Panc1 (cell line): ENCODE measurements at places on chromosomes 12 and 14. TPM values are rescaled to one million over a fixed set of nuclear protein-coding genes. Genes with fewer than 3 reads are reported as not detected.

DNA sequence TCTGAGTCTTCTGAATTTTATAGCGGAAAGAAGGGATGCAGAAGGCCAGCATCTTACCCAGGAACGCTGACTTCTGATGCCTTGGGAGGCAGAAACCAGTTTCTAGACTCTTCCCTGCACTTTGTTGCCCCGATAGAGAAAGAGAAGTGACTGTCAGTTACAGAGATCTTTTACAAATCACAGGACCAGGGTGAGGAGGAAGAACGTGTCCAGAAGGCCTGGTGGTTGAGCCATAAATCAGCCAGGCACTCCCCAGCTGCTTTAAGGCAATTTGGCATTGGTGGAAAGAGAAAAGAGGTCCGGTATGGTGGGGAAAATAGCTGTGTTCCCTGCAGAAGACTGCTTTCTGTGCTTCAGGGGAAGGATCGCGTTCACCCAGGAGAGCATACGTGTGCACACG is 88.7 kb upstream of the KCNA1 start:
- H3K4me1 ChIP-seq, result no peaks in the 10 kb centered on the region
- H3K36me3 ChIP-seq, result no peaks in the 10 kb centered on the region
- H3K27ac ChIP-seq, result no peak overlapping the region
- no peak overlapping the region for H3K4me3 ChIP-seq

GRCh38 chr14:54509546-54510501 is at the start of gene CGRRF1:
CGRRF1 (plus strand) TSS chr14:54509906; CDS start chr14:54509960, 54 bp downstream.
- H3K36me3 ChIP-seq, result no peaks in the 10 kb centered on the region; the same call in 1 of the 2 replicates
- H3K27ac ChIP-seq, result peak within 1 kb of the TSS; percentile 84
- peak; percentile 72 for DNase-seq
- no peaks in the 10 kb centered on the region for H3K27me3 ChIP-seq
- peaks cover 6% of the 10 kb centered on the region for H3K4me1 ChIP-seq

GRCh38 chr12:119384340-119384739 is 49.8 kb downstream of the CCDC60 start:
- no peaks in the 10 kb centered on the region for H3K4me1 ChIP-seq
- no peak overlapping the region for H3K4me3 ChIP-seq
- no peak overlapping the region for H3K27ac ChIP-seq
- no peaks in the 10 kb centered on the region for H3K36me3 ChIP-seq

DNA sequence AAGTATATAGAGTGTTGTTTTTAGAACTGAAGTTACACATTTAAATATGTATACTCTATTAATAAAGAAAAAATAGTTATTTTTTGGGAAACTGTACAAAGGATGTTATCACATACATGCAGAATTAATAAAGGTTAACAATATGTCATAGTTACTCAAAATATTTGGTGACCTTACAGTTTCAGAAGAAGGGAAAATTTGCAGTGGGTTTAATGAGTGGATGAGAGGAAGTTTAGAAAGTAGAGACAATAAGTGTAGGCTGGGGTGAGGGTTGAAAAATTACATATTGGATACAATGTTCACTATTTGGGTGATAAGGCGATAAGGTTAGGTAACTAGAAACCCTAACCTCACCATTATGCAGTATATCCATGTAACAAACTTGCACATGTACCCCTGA is 13.5 kb downstream of the WNK1 start:
- H3K4me1 ChIP-seq, result no peaks in the 10 kb centered on the region; the same call in 1 of the 2 replicates
- H3K4me3 ChIP-seq, result no peak overlapping the region
- no peak for DNase-seq
- H3K36me3 ChIP-seq, result no peaks in the 10 kb centered on the region
- H3K27ac ChIP-seq, result no peak overlapping the region

GRCh38 chr12:66984962-66985361 is 284.2 kb upstream of the CAND1 start:
- no peak overlapping the region for H3K4me3 ChIP-seq
- no peaks in the 10 kb centered on the region for H3K36me3 ChIP-seq
- H3K27ac ChIP-seq, result no peak overlapping the region

DNA sequence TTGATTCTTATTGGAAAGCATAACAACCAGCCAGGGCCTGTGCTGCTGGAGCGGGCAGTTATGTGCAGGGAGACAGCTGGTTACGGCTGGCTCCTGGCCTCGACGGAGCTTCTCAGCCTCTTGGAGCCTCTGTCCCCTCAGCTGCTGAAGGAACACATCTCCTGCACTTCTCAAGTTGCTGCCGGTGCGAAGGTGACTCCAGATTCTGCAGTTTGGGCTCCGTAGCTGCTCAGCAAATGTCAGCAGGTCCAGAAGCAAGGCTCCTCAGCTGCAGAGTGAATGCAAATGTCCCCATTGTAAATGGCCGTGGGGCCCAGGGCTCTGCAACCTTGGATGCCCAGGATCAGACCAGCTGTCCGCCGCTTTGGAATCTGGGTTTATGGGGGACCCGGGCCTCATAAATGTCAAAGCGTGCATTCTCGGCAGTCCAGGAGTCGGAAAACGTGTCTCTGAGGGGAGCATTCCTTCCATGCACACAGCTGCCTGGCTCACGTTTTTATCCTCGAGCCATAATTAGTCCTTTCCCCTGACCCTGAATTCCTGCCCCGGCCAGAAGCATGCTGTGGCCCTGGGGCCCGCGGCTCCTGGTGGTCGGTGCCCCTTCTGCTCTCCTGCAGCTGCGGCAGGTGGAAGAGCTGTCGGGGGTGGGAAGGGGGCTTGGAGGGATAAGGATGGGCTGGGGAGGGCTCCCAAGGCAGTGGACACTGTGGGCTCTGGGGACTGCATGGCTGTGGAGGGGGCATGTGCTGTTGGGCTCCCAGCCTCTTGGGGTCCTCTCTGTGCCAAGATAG is 106.0 kb downstream of the KIF26A start:
- H3K36me3 ChIP-seq, result no peaks in the 10 kb centered on the region
- no peaks in the 10 kb centered on the region for H3K27me3 ChIP-seq
- no peaks in the 10 kb centered on the region for H3K4me1 ChIP-seq
- no peak for DNase-seq
- H3K4me3 ChIP-seq, result no peak overlapping the region
- no peak overlapping the region for H3K27ac ChIP-seq

The HOXC9 gene
- total RNA-seq, result 37.2 TPM
